Heart left ventricle (tissue), 16 donors: ENCODE measurements at places on chromosomes 16 and 17.

DNA sequence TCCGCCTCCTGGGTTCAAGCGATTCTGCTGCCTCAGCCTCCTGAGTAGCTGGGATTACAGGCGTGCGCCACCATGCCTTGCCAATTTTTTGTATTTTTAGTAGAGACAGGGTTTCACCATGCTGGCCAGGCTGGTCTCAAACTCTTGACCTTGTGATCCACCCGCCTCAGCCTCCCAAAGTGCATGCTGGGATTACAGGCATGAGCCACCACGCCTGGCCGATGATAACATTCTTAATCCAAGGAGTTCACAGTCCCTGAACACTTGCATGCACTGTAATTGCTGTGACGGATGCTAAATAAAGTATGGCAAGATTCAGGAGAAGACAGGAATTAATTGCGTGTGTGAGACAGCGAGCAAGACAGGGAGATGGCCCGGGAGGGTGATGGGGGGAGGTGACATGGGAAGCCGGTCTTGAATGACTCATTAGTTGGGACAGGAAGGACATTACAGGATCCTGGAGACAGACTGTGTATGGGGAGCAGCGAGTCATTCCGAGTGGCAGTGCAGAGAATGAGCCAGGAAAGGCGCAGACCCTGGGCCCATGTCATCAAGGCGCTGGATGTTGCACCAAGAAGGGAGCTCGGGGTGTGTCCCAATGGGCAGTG is 6.7 kb downstream of the ABCA3 start:
- DNase-seq, result no peak

- peak; percentile 63 for DNase-seq
Measured at GRCh38 chr16:16175296-16175695, 48.0 kb downstream of the ABCC6 start.

DNA sequence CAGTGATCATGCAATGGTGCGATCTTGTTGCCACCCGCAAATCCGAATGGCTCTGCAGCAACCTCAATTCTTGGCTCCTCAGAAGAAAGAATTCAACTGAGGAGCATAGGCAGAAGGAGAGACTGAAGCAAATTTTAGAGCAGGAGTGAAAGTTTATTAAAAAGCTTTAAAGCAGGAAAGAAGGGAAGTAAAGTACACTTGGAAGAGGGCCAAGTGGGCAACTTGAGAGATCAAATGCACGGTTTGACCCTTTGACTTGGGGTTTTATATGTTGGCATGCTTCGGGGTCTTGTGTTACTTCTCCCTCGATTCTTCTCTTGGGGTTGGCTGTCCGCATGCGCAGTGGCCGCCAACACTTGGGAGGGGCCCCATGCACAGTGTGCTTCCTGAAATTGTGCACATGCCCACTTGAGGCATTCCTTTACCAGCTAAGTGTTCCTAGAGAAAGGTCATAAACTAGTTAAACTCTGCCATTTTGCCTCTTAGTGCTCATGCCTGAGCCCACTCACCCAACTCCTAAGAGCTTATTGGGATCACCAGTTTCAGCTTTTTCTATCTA is 36.7 kb downstream of the ZNRF1 start:
- no peak for DNase-seq

DNA sequence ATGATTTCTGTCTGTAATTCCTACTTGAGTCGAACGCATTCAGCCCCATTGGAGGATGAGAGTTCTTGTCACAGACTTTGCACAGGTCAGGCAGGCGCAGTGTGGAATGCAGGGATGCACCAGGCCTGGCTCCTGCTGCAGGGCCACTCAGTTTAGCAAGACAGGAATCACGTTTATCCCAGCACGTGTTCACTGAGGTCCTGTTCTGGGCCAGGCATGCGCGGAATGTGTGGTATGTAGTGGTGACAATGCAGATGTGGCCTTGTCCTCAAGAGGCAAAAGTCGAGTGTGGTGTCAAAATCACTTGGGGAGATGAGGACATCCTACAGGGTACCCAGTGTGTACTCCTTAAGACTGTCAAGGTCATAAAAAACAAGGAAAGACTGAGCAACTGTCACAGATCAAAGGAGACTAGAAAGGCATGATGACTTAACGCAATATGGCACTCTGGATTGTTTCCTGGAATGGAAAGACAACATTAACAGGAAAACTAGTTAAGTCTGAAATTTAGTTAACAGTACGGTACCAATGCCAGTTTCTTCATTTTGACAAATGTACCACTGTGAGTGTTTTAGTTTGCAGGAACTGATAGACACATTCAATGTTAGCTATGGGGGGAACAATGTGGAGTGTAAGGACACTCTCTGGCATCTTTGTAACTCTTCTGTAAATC is 121.5 kb upstream of the ADAMTS18 start:
- DNase-seq, result no peak

DNA sequence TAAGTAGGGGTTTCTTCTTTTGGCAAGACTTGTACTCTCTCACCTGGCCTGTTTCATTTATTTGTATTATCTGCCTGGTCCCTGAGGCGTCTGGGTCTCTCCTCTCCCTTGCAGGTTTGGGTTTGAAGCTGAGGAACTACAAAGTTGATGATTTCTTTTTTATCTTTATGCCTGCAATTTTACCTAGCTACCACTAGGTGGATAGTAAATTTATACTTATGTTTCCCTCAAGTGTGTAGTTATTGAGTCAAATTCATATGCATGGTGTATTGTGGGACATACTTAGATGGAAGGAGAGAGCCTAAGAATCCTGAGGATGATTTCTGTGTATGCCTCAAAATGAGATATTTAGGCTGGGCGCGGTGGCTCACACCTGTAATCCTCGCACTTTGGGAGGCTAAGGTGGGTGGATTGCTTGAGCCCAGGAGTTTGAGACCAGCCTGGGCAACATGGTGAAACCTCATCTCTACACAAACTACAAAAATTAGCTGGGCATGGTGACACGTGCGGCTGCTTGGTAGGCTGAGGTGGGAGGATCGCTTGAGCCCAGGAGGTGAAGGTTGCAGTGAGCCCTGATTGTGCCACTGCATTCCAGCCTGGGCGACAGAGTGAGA is 13.6 kb downstream of the TMEM98 start:
- no peak for DNase-seq

DNA sequence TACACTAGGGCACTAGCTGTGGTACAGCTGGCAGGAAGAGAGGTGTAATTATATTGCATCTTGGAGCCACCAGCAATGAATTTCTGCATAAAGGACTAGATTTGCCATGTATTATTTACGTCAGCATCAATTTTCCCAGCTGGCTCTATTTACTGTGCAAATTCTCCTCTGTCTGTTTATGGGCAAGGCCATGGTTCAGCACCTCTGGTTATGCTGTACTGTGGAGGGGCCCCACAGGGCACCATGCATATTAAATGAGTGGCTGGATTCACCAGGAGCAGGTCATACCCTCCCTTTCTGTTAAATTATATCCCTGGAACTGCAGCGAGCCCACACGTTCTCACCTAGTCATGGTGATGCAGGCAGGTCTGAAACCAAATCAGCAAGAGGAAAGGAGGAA is 19.8 kb downstream of the RAD51D start:
- DNase-seq, result no peak

- no peak for DNase-seq
Measured at GRCh38 chr16:22788193-22788530, 25.8 kb upstream of the HS3ST2 start.

DNA sequence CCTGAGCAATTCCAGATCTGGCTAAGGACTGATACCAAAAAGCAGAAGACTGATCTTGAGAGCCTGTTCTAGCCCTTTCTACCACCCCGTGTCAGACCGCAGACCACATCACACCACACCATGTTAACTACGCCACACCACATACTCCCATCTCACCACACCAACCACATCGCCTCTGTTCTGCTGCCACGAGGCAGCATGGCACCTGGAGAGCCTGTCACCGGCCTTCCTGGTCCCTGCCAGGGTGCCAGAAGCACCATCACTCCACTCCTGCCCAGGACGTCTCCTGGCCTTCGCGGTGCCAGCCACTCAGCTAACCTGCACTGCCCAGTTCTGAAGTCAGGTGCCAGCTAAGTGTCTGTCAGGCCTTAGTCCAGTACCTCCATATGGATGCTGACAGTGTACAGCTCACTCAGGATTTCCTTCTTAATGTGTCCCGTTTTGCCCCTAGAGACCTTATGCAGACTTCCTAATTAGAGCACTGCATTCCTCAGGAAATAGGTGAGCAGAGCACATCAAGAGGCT is 37.2 kb upstream of the BCAR1 start:
- no peak for DNase-seq

- no peak for DNase-seq
Measured at GRCh38 chr16:35431829-35432663, 1972.6 kb downstream of the TP53TG3F start.

GRCh38 chr16:57870753-57871454 is 68.6 kb upstream of the KIFC3 start:
- DNase-seq, result no peak

GRCh38 chr17:17573912-17574311 is 17.6 kb downstream of the PEMT start:
- DNase-seq, result no peak

GRCh38 chr16:88681084-88681680 is 5.1 kb downstream of the SNAI3 start:
- no peak for DNase-seq

- DNase-seq, result peak; percentile 24
Measured at GRCh38 chr17:59311051-59311468, 20.4 kb upstream of the YPEL2 start.

DNA sequence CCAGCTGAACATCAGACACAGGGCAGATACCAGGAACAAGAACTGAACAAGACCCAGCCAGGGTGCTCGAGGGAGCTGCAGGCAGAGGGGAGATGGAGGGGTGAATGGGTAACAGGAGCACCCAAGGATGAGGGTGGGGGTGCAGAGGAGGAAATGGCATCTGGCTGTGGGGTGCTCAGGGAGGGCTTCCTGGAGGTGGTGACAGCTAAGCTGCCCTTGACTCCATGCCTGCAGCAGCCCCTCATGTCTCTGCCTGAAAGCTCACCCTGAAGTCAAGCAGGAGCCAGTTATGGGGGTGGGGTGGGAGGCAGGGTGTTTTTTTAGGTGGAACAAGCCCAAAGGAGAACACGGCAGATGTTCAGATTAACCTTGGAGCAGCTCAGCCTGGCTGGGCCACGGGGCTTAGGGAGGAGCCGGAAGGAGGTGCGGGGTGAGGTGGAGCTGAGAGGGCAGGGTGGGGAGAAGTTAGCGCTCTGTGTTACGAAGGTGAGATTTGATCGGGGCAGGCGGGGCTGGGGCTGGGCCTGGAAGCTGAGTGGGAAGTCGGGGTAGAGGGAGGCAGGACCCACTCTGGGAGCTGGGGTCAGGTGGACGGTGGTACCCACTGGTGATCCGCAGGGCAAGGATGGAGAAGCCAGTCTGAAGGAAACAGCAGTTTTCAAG is 143.0 kb downstream of the ENGASE start:
- DNase-seq, result no peak

- DNase-seq, result peak; percentile 95
Measured at GRCh38 chr17:81345228-81346089, 49.8 kb upstream of the BAHCC1 start.

- no peak for DNase-seq
Measured at GRCh38 chr17:65060631-65061254, 4.2 kb upstream of the GNA13 start.

- peak; percentile 56 for DNase-seq
Measured at GRCh38 chr17:39167476-39167875, 1.5 kb upstream of the ARL5C start.

GRCh38 chr17:17440010-17440843 is 36.6 kb upstream of the MED9 start:
- peak; percentile 52 for DNase-seq

GRCh38 chr16:27726621-27727261 is 176.8 kb downstream of the KATNIP start:
- DNase-seq, result peak; percentile 34

- DNase-seq, result no peak
Measured at GRCh38 chr16:11309895-11310633, 28.9 kb upstream of the PRM1 start.

DNA sequence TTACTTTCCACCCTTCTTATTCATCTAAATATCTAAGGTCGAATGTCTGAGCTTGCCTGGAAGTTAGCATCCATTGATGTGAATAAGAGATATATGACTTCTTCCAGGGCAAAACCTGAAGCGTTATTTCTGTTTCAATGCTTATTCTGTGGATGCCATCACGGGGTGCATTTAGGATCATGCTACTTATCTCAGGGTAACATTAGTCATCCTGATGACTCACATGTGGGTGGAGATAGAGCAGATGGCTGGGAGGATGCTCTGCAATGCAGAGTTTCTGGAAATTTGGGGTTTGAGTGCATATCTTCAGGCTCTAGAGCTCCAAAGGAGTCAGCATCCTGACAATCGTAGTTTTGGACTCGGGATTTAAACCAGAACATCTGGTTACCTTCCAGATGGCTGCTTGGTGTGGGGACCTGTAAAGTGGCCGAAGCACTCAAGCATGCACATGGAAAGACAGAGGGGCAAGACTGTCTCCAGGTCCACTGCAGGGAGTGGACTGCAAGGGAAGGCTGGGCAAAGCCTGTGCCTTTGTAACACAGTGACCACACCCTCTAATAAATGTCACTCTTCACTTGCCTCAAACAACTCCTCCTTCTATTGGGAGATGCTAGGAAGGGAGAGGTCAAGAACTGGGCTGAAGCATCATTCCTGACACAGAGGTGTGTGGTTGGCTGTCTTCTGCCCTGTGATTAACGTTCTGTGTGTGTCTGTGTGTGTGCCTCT is 175.2 kb upstream of the SALL1 start:
- DNase-seq, result no peak

DNA sequence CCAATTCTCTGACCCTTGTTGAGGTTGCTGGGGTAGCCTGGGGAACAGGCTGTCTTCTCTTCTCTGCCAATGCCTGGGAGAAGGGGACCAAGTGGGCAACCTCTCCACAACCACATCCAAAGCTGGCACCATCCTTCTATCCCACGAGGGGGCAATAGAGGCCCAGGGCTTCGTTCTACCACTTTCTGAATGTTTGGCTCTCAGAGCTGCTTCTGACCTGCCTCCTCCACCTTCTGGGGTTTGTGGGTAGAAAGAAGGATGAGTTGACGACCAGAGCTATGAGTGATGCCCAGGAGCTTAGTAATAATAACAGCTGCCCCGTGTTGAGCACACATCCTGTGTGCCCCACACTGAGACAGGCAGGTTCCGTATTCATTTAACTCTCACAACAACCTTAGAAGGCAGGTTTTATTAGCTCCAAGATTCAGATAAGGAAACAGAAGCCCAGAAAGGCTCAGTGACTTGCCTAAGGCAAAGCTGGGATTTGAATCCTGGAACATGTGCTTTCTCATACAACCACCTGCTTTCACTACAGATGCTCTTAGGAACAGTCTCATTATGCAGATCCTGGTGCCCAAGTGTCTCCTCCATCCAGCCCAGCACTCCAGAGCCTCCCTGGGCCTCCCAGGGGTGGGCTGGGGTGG is 11.1 kb downstream of the TSPOAP1 start:
- DNase-seq, result peak; percentile 23

DNA sequence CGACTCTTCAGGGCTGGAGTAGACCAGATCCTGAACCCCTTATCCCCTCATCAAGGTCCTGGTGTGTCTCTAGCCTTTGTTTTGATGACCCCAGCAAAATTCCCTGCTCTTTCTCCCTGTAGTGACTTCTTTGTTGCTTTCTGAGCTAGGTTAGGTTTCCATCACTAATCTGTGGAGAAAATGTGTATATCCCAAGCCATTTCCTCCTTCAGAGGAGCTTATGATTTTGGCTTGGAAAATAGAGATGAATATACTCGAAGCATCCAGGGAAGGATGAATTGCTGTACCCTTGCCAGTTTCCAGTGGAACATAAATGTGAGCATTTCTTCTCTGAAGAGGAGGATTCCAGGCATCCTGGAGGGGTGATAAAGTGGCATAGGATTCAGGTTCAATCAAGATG is 55.8 kb downstream of the KSR1 start:
- no peak for DNase-seq
